ENCODE measurements at places on chromosomes 4 and X.

- DNase-seq: peak; percentile 20
Observed at GRCh38 chr4:158172261-158173258, at the start of gene GASK1B. Gene GASK1B (minus strand): TSS chr4:158173025. CDS start chr4:158171375, 1,650 bp downstream.

GRCh38 chr4:118124997-118125396 is 90.7 kb downstream of the NDST3 start:
- no peak for DNase-seq

DNA sequence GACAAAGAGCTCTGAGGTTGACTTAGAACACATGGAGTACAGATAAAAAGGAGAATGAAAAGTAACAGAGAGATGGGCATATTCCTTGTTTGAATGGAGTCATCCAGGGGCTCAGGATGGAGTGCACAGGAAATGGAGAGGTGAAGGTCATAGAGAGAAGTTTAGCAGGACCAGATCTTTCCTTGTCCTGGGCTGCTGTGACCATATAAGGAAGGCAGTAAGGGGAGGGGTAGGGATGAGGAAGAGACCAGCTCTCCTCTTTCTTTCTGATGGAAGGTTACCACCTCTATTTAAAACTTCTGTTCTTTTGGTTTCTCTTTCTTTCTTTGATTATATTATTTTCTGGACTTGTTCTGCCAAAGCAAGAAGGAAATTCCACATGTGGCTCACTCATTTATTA is 27.0 kb downstream of the AR start:
- no peak for DNase-seq

DNA sequence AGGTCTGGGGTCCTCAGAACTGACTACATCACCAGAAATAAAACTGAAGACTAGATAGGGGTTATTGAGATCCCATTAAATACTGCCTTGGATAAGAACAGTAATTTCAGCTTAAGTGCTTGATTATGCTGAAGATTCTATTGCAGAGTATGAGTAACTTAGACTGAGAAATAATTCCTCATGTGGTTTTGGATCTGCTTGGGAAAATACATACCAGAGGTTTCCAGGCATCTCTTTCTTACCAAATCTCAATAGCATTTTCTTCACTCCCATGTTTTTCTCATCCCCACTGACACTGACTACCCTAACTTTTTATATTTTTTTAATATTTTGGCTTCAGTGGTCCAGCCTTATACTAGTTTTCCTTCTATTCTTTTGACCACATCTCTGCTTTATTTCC is 92.0 kb upstream of the TEX13D start:
- no peak for DNase-seq

DNA sequence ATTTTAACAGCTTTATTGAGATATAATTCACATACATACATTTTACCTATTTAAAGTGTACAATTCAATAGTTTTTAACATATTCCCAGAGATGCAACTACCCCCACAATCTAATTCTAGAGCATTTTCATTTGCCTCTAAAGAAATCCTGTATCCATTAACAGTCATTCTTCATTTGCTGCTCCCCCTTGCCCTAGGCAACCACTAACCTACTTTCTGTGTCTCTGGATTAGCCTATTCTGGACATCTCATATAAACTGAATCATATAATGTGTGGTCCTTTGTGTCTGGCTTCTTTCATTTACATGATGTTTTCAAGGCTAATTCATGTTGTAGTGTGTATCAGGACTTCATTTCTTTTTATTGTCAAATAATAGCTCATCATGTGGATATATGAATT is 105.1 kb upstream of the GRPR start:
- no peak for DNase-seq

- no peak for DNase-seq
Observed at GRCh38 chrX:153477364-153477857, 7.0 kb upstream of the HAUS7 start.

DNA sequence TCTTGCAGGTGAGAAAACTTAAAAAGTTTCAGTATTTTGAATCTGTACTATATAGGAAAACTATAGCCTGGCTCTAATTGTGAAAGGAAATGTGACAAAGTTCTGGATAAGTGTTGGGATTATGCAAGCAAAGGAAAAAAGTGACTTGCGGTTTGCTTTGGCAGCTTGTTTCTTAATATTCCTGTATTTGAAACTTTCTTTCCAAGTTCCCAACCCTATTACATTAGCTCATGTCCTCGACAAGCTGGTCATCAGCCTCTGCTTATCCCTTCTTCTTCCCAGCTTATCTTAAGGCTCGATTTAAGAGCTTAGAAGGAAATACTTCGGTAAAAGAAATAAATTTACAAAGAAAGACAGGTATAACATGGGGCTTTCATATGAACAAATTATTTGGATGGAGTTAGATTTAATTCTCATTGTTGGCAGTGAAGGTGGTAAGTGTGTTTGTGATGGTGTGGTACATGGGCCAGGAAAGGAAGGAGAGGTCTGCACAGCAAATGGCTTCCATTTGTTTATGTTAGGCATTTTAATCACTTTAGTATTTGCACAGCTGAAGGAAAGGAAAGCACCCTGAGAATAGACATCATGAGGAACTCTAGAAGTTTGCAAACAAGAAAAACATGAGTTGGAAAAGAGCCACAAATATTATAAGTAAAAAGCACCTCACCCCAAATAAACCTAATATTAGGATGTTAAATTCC is 5.1 kb upstream of the MYOZ2 start:
- DNase-seq: no peak

DNA sequence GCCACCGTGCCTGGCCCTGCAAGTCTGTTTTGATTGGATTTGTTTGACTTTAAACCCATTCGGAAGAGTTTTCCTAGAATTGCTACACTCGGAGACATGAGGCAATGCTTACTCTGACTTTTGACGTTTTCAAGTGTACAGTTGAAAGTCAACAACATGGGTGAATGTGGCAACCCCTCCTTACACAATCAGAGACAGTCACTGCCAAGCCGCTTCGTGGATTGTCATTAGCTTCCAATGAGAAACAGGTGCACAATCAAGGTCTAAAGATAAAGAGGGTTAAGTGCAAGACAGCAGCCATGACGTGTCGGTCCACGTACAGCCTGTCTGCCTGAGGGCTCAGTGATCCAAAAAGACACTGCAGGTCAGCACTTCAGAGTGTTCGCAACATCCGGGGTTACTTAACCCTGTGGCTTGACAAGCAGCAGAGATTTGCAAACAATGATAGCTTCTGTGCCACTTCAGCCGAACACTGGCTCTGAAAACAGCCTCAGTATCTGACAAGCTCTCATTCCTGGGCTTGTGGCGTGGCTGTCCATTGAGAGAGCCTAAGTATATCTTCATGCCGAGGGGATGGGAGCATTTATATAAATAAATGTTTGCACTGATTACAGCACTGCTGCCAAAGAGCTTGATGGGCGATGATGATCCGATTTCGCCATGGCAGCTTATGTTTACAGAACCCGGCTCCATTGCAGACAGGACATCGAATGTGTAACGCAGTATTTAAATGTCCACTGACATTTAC is 180.0 kb downstream of the DHRSX start:
- no peak for DNase-seq

DNA sequence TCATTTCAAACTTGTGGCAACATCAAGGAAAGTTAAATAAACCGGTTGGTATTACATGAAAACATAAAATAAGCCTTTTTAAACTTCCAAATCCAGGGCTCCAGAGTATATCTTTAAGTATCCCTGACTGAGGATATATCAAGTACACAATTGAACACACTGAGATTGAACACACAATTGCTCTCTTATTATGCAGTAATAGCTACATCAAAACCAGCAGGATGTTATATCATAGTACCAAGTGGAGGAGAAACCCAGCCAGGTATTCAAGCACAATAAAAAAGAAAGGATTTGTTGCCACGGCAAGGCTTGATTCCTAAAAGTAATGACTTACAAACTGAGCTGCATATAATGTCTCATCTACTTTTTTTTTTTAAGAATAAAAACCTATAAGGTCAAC is 605.8 kb downstream of the SPOCK3 start:
- no peak for DNase-seq

DNA sequence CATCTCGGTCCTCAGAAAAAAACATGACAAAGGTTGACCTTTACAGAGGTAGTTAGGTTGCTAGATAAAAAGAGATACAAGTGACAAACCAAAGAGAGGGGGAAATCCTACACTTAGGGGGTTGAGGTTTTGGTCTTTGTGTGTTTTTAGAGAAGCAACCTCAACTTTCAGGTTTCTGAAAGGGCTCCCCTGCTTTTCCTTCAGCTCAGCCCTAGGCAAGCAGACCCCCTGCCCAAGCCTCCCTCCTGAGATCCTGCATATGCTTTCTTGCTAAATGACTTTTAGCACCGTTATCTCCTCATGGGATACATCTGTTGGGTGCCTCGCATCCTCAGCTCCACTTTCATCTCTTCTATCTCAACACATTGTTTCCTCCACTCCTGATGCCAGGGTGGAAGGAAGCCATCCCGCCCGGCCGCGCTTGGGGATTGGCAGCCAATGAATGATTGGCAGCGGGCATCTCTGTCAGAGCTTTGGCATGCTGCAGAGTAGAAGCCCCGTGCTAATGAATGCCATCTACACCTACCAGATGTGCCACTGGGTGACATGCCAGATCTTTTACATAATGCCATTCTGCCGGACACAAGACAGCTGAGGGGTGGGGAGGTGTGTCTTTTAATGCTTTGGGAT is 15.0 kb upstream of the PRDM8 start:
- DNase-seq: no peak

GRCh38 chr4:80989921-80990544 is 40.5 kb upstream of the BMP3 start:
- peak; percentile 31 for DNase-seq

GRCh38 chr4:53059256-53059655 is 197.1 kb downstream of the RASL11B start:
- DNase-seq: peak; percentile 12

DNA sequence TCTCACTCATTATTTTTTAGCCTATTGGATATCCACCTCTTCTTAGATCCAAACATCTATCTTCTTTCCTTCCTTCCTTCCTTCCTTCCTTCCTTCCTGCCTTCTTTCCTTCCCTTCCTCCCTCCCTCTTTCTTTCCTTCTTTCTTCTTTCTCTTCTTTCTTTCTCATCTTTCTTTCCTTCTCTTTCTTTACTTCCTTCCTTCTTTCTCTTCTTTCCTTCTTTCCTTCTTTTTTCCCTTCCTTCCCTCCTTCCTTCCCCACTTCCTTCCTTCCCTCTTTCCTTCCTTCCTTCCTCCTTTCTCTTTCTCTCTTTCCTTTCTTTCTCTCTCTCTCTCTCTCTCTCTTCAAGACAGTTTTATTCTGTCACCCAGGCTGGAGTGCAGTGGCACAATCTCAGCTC is 1239.8 kb downstream of the PCDH7 start:
- no peak for DNase-seq

DNA sequence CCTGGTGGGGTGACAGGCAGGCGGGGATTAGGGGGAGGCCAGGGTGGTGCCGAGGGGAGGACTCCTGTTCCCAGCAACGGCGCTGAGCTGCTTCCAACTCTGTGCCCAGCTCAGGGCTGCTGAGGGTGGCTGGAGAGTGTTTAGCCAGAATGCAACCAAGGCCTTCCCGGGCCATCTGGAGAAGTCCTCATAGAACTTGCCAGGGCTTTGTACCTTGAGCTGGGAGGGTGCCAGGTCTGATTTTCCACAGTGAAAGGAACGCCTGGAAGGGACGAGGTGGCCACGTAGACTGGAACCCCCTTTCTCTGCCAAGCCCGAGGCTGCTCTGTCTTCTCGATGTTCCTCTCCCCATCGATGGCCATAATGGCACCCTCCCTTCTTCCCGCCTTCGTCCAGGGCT is 57.0 kb upstream of the GPR78 start:
- DNase-seq: no peak

All from NCI-H526 (cell line).